ENCODE measurements at places on chromosomes 6 and 20.

- DNase-seq = no peak
These were observed 229.7 kb downstream of the MAFB start for GRCh38 chr20:40459299-40459698.

GRCh38 chr20:2169456-2170088, 67.9 kb downstream of the STK35 start:
- no peak for DNase-seq

DNA sequence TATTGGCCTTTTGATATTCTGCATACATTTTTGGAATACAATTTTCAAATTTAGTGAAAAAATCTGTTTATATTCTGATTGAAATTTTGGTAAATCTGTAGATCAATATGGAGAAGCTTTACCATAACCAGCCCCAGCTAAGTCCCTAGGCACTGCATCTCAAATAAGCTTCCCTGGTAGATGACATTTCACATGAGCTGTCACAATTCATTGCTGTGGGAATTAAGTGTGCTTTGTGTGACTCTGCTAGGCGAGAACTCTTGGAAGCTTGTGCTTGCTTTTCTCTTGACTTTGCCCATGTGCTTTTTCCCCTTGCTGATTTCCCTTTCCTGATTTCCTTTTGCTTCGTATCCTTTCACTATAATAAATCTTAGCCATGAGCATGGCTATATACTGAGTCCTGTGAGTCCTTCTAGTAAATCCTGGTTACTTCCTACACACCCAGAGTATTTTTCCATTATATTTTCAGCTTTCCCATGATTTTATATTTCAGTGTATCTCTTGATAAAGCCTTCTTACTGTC, 166.5 kb upstream of the MMS22L start:
- no peak for DNase-seq

- no peak for DNase-seq
These were observed 87.8 kb upstream of the EZR start for GRCh38 chr6:158906926-158907325.

DNA sequence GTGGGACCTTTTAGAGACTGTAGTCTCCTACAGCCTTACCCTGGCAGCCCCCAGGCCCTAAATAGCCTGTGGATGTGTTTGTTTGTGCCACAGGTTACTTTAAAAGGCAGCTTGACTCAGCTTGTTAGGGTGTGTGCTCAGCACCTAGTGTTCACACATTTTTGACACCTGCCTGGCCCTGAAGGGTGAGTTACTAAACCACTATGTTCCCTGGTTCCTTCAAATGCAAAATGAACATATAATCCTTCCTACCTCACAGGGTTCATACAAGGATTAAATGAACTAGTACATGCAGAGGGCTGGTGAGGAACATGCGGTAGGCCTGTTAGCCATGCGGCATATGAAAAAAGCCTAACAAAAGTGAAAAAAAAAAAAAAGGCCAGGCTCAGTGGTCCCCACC, 14.9 kb upstream of the TFAP2C start:
- DNase-seq = no peak

GRCh38 chr6:118771253-118771652, 119.9 kb upstream of the CEP85L start:
- DNase-seq = no peak

- no peak for DNase-seq
These were observed 184.5 kb upstream of the MARCKS start for GRCh38 chr6:113672491-113673149.

DNA sequence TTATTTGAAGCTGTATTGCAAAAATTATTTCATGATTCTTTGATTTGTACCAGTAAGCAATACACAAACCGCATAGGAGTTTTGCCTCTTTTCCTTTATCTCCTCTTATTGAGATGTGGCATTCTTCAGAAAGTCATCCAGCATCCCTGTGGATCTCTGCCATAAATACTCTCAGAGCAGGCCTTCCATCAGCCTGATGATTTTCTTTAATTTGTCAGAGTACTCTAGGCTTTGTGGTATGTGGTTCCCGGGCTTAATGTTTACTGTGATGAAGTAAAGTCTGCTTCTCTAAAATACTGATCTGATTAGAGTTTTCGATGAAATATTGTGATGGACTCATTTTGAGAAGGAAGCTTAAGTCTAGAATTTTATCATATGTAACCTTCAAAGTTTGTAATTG, 31.1 kb upstream of the SLC35D3 start:
- no peak for DNase-seq

GRCh38 chr6:129492260-129492659, 217.7 kb downstream of the ARHGAP18 start:
- DNase-seq = no peak

DNA sequence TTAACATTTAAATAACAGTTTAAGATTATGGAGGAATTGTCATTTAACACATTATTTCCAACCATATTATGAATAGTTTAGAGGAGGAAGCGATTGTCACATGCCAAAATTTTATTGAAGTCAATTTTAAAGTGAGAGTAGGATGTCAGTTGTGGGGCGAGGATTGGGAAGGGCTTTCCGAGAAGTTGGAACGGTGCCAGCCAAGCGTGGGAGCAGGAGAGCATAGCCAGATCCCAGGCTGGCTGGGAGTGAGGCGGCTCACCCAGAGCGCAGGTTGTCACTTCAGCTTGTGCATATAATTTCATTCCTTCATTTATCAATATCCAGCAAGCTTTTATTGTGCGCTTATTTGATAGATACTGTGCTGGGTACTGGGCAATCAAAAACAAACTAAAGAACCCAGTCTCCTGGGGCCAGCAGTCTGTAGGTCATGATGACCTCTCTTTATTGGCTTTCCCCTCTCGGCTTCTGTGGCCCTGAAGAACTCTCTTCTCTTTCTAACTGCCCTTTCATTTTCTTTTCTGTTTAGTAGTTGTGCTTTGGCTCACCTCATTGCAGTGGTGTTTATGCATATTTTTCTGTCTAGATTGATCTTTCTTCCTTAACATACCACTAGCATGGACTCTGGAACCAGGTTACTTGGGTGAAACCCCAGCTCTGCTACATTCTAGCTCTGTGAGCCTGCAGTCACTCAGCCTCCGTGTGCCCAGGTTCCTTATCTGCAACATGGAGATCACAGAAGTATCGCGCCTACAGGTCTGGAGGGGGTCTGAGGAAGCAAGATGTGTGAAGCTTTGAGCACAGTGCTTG, 6.4 kb downstream of the CEP43 start:
- DNase-seq = no peak

DNA sequence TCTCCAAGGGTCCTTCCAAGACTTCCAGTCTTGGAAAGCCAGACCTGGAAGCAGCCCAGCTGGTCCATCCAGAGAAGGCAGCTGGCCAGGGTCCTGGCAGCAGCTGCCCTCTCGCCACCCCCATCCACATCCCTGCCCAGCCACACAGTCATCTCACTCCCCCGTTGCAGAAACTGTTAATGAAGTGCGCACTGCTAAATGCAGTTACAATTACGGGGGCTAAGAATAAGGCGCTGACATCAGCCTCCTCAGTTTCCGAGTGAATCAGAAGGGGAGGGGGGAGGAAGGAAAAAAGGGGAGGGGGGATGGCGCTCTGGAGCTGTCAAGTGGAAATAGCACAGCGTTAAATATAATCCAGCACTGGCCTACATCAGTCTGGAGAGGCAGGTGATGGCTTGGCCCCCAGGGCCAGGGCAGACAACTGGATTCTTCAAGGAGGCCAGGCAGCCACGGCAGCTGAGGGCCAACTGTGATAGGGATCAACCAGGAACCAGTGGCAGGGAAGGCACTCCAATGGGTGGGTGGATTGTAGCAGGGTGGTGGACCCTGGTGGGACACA, 6.9 kb downstream of the RIMS4 start:
- DNase-seq = no peak

GRCh38 chr20:51563486-51564332, 21.2 kb upstream of the NFATC2 start:
- peak; percentile 57 for DNase-seq

GRCh38 chr20:24942679-24943078, 6.4 kb upstream of the CST7 start:
- no peak for DNase-seq

GRCh38 chr20:38714308-38714707, 10.0 kb upstream of the SLC32A1 start:
- DNase-seq = no peak

- no peak for DNase-seq
These were observed 65.2 kb downstream of the SSR1 start for GRCh38 chr6:7247828-7248227.

- no peak for DNase-seq
These were observed 4.2 kb upstream of the BMP6 start for GRCh38 chr6:7721649-7722048.
